ENCODE measurements at places on chromosomes 3 and 15.

- no peak for DNase-seq
These were observed 45.6 kb downstream of the NMD3 start for GRCh38 chr3:161266731-161267150.

DNA sequence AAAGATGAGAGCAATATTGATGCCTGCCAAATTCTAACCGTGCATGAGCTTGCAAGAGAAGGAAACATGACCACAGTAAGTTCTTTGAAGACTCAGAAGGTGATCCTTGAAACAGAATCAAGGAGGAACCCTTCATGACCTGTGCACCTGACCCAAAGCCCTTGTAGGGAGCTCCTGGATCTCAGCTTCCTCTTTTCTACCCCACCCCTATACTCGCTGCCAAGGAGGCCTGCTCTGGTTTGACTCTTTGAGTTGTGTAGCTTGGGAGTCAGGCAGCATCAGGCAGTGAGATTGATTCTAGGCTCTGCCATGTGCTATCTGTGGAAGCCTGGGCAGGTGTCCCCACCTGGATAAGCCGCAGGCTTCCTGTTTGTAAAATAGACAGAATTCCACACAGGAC, 10.6 kb downstream of the TTC21A start:
- DNase-seq, result no peak

- DNase-seq, result no peak
These were observed 19.0 kb downstream of the SPG21 start for GRCh38 chr15:64970698-64971097.

DNA sequence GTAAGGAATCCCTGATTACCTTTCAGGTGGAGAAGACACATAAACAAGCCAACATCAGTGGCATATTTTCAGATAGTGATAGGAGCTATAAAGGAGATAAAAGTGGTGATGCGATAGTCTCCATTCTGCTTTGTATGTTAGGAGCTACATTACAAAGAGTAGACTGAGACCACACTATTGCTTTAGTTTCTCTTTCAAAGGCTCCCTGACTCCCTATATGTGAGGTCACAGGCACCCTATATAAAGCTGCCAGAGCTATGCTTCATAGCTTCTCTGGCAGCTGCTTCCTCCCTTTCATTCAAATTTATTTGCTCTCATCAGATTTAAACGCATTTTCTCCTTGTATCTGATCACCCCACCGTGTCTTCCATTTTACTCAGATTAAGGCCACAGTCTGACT, 466.6 kb downstream of the IL5RA start:
- DNase-seq, result no peak

- no peak for DNase-seq
These were observed 11.5 kb upstream of the PARP14 start for GRCh38 chr3:122668930-122669730.

All from G401 (cell line).